ENCODE measurements at places on chromosomes 16 and 17. TPM values are rescaled to one million over a fixed set of nuclear protein-coding genes. Genes with fewer than 3 reads are reported as not detected.

CYTH1 gene
- 151 TPM for total RNA-seq

EME2 gene
- 22.3 TPM for total RNA-seq

CES5A gene
- total RNA-seq = not detected

KRTAP3-1 gene
- total RNA-seq = not detected

KRTAP1-5 gene
- total RNA-seq = not detected

IL32 gene
- total RNA-seq = 2,870 TPM

ENPP7 gene
- total RNA-seq = 0.23 TPM

PRSS36 gene
- 0.96 TPM for total RNA-seq

MYH11 gene
- total RNA-seq = 0.06 TPM

- peaks cover 4% of the 10 kb centered on the region for H3K4me1 ChIP-seq
- peaks cover 11% of the 10 kb centered on the region for H3K36me3 ChIP-seq
- H3K4me3 ChIP-seq = no peak overlapping the region
These were observed 16.7 kb downstream of the ZBTB4 start for GRCh38 chr17:7462474-7463371.

DNA sequence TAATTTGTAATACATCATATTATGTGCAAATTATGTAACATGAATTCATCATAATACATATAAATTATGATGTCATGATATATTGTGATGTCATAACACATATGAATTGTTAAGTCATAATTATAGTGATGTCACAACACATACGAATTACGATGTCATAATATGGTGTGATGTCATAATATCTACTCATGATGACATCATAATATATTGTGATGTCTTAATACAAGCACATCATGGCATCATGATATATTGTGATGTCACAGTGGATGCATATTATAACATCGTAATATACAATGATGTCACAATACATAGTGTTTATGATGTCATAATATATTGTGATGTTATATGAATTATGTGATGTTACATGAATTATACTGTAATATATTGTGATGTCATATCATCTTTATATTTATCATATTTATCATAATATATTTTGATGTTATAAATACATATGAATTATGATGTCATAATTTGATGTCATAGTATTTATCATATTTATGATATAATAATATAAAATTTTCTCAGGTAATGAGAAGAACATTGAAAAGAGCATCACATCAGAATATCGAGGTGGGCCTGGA is 1793.0 kb downstream of the TP53TG3F start:
- no peaks in the 10 kb centered on the region for H3K27me3 ChIP-seq
- no peak overlapping the region for H3K27ac ChIP-seq
- no peak overlapping the region for H3K4me3 ChIP-seq
- DNase-seq = no peak

- peaks cover 14% of the 10 kb centered on the region for H3K4me1 ChIP-seq
- H3K27me3 ChIP-seq = peaks cover 44% of the 10 kb centered on the region
- peaks cover 1% of the 10 kb centered on the region for H3K36me3 ChIP-seq
- no peak for DNase-seq
- H3K27ac ChIP-seq = no peak overlapping the region
- H3K4me3 ChIP-seq = no peak overlapping the region
These were observed 5.0 kb downstream of the CA4 start for GRCh38 chr17:60154616-60155426.

DNA sequence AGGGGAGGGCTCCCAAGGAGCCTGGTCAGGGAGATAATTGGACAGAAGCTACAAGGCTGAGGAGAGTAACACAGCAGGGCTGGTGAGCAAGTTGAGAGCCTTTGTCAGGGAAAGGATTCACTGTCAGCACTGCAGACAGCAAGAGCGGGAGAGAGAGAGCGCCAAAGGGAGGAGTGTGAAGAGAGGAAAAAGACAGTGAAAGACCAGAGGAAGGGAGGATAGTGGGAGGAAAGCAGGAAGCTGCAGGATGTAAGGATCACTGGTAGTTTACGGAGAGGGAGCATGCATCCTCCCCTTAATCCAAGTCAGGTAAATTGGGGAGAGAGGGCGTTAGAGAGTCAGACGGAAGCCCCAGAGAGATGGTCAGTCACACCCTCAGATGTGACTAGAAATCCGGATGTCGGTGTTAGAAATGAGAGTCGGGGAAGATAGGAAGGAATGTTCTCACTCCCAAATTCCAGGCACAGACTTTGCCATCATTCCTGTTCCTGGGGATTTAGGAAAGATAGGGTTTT is 13.8 kb upstream of the SPOP start:
- DNase-seq = no peak
- peaks cover 42% of the 10 kb centered on the region for H3K4me1 ChIP-seq
- H3K27me3 ChIP-seq = no peaks in the 10 kb centered on the region
- H3K36me3 ChIP-seq = peaks cover 4% of the 10 kb centered on the region

GRCh38 chr17:10171581-10171981 is 26.8 kb downstream of the GAS7 start:
- H3K27me3 ChIP-seq = no peaks in the 10 kb centered on the region
- no peak for DNase-seq
- H3K4me1 ChIP-seq = peaks cover 10% of the 10 kb centered on the region
- H3K36me3 ChIP-seq = no peaks in the 10 kb centered on the region
- no peak overlapping the region for H3K27ac ChIP-seq
- no peak overlapping the region for H3K4me3 ChIP-seq

GRCh38 chr17:82338858-82339633 is 5.5 kb upstream of the SECTM1 start:
- peaks cover 21% of the 10 kb centered on the region for H3K4me1 ChIP-seq
- peak overlapping the region; percentile 13 for H3K27ac ChIP-seq
- no peak for DNase-seq

DNA sequence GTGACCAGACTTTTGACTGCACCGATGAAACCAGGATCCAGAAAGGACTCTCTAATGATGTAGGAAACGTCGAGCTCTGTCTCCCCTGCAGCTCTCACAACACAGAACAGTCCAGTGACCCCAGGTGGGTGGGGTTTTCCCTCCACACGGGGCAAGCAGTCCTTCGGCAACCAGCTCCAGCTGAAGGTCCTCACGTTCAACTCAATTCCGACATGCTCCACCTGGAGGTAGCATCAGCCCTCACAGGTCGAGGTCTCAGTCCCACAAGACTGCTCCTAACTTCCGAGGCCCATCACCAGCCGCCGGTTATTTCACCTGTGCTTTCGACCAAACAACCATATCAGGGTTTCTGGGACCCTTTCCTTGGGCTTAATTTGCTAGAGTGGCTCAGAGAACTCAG is 28.2 kb downstream of the ITGAE start:
- no peak for DNase-seq
- no peaks in the 10 kb centered on the region for H3K27me3 ChIP-seq

DNA sequence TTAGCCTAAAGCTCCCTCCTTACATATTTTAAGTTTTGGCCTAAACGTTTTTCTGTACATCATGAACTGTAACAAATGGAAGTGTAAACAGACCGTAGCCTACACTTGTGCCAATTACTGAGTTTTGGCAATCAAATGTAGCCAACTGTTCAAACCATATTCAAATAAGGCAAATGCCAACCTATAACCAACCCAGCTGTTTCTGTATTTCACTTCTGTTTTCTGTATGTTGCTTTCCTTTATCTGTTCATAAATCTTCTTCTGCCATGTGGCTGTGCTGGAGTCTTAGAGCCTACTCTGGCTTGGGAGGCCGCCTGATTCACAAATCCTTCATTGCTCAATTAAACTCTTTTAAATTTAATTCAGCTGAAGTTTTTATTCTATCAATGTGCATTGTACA is 6.9 kb upstream of the C16orf78 start:
- H3K27me3 ChIP-seq = peaks cover 4% of the 10 kb centered on the region
- no peak overlapping the region for H3K27ac ChIP-seq
- no peaks in the 10 kb centered on the region for H3K36me3 ChIP-seq
- DNase-seq = no peak

DNA sequence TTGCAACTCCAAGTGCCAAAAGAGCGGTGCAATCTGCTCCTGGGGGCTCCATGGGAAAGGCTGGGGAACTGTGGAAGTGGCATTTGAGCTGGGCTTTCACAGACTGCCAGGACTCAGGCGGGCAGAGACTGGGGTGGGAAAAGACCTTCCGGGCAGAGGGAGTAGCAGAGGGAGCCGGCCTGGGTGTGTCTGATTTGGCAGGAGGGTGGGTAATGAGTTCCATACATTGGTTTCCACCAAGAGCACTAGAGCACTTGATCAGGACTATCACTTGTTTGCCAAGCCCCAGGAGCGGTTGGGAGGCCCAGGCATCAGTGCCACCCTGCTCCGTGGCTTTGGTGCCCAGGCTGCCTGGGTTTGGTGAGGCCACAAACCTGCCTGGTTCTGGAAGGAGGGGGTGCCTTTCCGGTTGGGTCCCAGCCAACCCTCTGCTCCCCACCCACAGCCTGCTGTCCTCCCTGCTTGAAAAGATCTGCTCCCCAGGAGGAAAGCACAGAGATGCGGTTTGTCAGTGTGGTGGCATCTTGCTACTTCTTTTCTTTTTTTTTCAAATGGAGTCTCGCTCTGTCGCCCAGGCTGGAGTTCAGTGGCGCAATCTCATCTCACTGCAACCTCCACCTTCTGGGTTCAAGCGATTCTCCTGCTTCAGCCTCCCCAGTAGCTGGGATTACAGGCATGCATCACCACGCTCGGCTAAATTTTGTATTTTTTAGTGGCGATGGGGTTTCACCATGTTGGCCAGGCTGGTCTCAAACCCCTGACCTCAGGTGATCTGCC is 3.5 kb upstream of the TRIM47 start:
- peaks cover 28% of the 10 kb centered on the region for H3K27me3 ChIP-seq
- H3K36me3 ChIP-seq = no peaks in the 10 kb centered on the region
- H3K4me3 ChIP-seq = no peak overlapping the region
- DNase-seq = no peak

GRCh38 chr17:55774846-55775271 is 24.0 kb downstream of the PCTP start:
- no peaks in the 10 kb centered on the region for H3K27me3 ChIP-seq
- H3K4me3 ChIP-seq = no peak overlapping the region
- peaks cover 8% of the 10 kb centered on the region for H3K36me3 ChIP-seq
- no peak for DNase-seq

- peaks cover 32% of the 10 kb centered on the region for H3K36me3 ChIP-seq
- peak within 1 kb of the TSS; percentile 93 for H3K4me3 ChIP-seq
- no peaks in the 10 kb centered on the region for H3K27me3 ChIP-seq
- H3K4me1 ChIP-seq = peaks cover 67% of the 10 kb centered on the region
- DNase-seq = peak; percentile 97
These were observed at the start of gene TBX21 for GRCh38 chr17:47733047-47733673. Gene TBX21 (plus strand): TSS chr17:47733236. CDS start chr17:47733455, 219 bp downstream.

- DNase-seq = no peak
- H3K4me1 ChIP-seq = peaks cover 2% of the 10 kb centered on the region
- no peak overlapping the region for H3K4me3 ChIP-seq
- H3K27me3 ChIP-seq = peaks cover 87% of the 10 kb centered on the region
- H3K36me3 ChIP-seq = no peaks in the 10 kb centered on the region
- no peak overlapping the region for H3K27ac ChIP-seq
These were observed 30.0 kb downstream of the SRCIN1 start for GRCh38 chr17:38575781-38576180.

DNA sequence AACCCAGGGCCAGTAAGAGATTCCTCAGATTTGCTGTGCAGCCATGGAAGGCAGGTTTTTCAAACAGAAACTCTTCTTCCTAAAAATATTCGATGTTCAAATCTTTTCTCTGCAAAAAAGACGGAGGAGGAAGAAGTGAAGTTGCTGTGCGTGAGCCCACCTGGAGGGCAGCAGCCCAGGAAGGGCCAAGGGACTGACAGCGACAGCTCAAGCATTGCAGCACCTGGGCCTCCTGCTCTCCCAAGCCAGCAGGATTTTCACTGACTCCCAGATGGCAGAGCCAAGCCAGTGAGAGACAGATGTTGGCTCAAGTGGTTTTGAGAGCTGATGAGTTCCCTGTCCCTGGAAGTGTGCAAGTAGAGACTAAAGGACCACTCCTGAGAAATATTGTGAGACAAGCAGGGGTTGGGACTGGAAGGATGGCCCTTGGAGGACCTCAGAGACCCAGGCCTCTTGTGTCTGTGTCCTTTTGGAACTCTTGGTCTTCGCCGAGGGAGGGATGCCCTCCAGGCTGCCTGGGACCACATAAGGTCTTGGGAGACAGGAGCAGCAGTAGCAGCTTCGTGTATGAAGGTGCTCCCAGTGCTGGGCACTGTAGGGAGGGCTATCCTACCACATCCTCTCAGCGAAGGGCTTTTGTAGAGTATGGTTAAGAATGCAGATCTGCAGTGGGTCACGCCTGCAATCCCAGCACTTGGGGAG is 29.3 kb upstream of the TNFRSF13B start:
- no peaks in the 10 kb centered on the region for H3K36me3 ChIP-seq
- H3K27ac ChIP-seq = no peak overlapping the region
- no peak for DNase-seq
- peaks cover 6% of the 10 kb centered on the region for H3K27me3 ChIP-seq
- no peaks in the 10 kb centered on the region for H3K4me1 ChIP-seq

DNA sequence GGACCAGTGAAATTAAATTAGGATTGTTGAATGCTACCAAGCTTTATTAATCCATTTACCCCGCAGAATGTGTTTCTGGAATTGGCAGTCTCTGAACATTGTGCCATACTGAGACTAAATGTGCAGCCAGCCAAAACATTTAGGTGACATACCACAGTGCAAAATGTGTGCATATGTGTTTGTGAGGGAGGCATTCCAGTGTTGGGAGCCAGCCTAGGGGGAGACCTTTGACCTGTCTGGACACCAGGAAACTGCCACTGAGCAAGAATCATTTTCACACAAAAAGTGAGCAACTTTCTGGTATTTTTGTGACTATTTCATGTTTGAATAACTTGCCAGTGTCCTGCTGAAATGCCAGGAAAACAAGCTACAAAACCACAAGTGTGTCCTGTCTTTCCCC is 64.7 kb upstream of the SLC12A3 start:
- peaks cover 5% of the 10 kb centered on the region for H3K36me3 ChIP-seq
- no peak overlapping the region for H3K4me3 ChIP-seq
- no peaks in the 10 kb centered on the region for H3K27me3 ChIP-seq
- H3K27ac ChIP-seq = no peak overlapping the region
- no peaks in the 10 kb centered on the region for H3K4me1 ChIP-seq

DNA sequence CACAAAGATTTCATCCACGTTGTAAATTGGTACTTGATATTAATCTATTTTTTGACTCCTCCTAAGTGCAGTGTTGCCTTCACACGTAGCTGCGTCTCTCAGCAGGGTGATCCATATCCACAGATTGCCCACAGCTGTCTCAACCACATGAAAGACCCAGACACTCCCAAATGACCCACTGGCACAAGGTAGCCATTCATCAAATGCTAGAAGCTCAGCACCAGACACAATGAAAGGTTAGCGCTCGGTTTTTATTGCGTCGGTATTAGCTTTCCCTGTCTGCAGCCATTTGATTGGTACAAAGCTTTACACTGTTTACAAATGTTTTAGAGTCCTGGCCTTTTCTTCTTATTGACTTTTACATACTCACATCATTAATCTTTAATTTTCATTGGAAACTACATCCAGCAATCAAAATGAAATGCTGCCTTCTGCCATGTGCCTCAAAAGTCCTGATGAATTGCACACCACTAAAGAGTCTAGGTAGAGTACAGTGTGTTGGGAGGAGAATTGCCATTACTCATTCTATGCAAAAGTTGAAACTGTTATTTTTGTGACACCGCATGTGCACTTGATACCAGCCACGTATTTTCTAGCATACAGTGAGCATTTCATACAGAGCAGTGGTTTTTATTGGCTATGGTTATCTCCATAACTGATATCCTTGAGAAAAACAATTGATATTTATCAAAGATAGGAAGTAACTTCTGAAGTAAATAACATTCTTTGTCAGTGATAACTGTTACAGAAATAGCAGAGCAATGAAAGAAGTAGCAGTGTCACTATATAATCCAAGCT is 127.3 kb upstream of the NUDT7 start:
- no peaks in the 10 kb centered on the region for H3K4me1 ChIP-seq
- H3K27me3 ChIP-seq = no peaks in the 10 kb centered on the region
- H3K4me3 ChIP-seq = no peak overlapping the region
- H3K36me3 ChIP-seq = no peaks in the 10 kb centered on the region
- no peak for DNase-seq
